Transverse colon (tissue), 4 donors: ENCODE measurements at places on chromosomes 2 and 18. TPM values are rescaled to one million over a fixed set of nuclear protein-coding genes. Genes with fewer than 3 reads are reported as not detected.

GRCh38 chr2:27174638-27175037, 25.8 kb downstream of the TCF23 start:
- no peak for DNase-seq

DNA sequence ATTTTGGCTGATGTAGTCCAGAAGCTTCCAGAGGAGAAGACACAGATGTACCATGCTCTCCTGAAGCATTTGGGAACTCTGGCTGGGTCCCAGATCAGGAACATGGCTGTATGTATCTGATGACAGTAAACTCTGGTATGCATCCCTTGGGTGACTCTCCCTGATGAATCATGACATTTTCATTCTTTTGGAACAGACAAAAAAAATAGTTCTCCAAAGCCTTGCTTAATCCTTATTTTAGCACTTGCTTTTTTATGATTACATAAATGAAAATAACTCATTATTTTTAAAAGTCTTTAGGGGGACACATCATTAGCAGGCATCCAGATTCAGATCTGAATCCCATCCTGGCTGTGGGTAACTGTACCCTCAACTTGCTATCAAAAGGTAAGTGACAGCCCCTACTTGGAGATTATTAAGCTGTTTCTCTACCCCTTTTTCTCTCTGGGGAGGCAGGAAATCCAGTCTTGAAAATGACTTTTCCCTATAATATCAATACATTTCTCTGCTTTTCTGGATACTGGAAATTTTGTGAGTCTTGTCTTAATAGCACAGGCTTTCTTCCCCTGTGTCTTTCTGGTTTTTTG, 23.3 kb downstream of the AOX1 start:
- DNase-seq = no peak

DNA sequence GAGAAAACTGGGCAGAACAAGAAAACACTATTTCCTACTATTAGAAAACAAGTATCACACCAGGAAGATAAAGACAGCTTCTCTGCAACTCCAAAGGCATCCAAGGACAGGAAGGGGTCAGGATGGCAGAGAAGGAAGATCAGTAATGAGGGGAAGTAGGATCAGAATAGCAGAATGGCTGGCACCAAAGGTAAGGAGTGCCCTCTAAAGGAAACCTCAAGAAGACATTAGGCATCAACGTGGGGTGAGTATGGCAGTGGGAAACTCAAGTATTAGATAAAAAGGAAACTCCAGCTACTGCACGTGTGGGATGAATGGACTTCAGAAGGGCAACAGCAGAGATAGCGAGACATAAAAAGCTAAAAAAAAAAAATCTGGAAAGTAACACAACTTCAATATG, 25.9 kb downstream of the HDLBP start:
- DNase-seq = no peak

DNA sequence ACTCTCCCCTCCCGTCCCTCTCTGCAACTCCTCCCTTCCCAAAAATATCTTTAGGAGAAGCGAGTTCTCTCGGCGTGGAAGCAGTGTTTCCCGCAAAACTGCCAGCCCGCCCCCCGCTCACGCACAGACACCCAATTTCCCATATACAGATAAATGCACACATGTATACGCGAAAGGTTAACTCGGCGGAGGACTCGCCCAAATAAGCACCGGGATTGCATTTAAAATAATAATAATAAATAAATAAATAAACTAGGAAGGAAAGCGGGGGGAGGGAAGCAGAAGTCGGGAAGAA, 70.0 kb upstream of the PSMD14 start:
- DNase-seq = no peak

DNA sequence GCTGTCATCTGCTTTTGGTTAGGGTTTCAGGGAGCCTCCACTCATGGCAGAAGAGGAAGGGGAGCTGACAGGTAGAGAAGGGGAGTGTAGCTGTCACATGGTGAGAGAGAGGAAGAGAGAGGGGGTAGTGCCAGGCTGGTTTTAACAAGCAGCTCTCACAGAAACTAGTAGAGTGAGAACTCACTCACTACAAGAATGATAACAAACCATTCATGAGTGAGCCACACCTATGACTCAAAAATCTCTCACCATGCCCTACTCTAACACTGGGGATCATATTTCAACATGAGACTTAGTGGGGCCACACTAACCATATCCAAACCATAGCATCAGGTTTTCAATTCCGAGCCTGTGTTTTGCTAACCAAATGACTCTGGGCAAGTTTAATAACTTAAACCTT, 274.9 kb upstream of the VWC2L start:
- DNase-seq = no peak

DNA sequence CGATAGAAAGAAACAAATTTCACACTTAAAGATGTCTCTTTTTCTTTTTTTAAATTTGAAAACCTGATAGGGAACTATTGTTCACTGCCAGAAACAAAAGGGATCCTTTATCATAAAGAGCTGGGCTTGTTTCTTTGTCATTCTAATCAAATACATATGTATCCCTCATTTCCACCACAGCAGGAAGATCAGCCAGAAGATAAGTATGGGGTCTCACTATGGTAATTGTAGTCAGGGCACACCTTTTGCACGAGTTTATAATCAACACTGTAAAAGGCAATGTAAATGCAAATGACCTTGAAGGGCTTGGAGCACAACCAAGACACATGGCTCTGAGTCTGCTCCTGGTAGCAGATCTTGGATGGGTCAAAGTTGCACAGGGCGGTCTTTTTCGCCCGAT, 109.5 kb downstream of the NXPH2 start:
- no peak for DNase-seq

GRCh38 chr2:105328281-105329196, 996 bp downstream of the TGFBRAP1 start:
- peak; percentile 40 for DNase-seq

GRCh38 chr2:27262379-27263286, at the start of gene SLC30A3:
Gene SLC30A3, minus strand, starts transcription at chr2:27263047. Its CDS starts 141 bp downstream, at chr2:27262906.
- peak; percentile 71 for DNase-seq

GRCh38 chr2:3727397-3728045, 24.1 kb downstream of the DCDC2C start:
- no peak for DNase-seq

GRCh38 chr18:59996370-59996966, 96.7 kb downstream of the PMAIP1 start:
- DNase-seq = peak; percentile 21

The CCL20 gene
- total RNA-seq = 70.7 TPM

The ERMN gene
- not detected for total RNA-seq

The CAPN13 gene
- total RNA-seq = 42.6 TPM

The GREB1 gene
- total RNA-seq = 0.41 TPM
